AG04449 (cell line): ENCODE measurements at places on chromosomes 2 and 18.
A peak's percentile ranks its signal among the peaks of the same experiment; 100 is the strongest.

DNA sequence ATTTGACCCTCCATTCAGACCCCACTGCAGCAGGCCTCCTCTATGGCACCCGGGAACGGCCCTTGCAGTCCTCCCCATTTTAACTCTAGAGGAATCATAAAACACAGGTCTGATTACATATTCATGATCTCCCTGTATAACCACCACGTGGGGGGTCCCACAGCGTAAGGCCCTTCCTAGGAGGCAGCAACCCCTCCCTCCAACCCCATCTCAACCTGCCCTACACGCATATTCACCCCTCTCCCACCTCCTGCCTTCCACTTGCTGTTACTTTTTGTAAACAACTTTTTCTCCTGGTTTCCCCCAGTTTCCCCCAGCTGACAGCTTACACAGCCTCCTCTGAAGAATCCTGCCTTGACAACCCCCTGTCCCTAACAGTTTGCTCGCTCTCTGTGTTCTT, 85.1 kb upstream of the FOXI3 start:
- DNase-seq, result no peak

DNA sequence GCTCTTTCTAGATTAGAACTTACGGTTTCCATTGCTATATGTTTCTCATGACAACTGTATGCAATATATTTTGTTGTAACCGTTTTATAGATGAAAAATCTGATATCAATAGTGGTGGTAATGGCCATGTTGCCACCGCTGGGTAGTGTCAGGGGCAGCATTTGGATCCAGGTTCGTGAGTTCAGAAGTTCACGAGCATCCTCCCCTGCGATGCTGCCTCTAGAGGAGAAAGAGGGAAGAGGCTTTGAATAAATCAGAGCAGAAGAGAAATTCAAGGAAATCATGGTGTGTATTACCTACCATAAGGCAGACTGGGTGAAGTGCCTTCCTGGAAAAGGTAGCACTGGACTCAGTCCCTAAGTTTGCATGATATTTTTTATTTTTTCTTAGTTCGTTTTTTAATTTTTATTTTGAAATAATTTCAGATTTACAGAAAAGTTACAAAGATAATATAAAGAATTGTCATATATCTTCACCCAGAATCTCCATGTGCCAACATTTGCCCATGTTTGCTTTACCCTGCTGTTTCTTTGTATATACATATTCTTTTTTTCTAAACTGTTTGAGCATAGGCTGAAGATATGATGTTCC, 3.3 kb upstream of the ZBTB7C start:
- DNase-seq, result no peak

- no peak for DNase-seq
These were observed 16.2 kb downstream of the MRO start for GRCh38 chr18:50803592-50803991.

- no peak for DNase-seq
These were observed 502.1 kb downstream of the PARD3B start for GRCh38 chr2:205047273-205047839.

- DNase-seq, result no peak
These were observed 61.2 kb upstream of the SLC39A10 start for GRCh38 chr2:195595825-195596224.

DNA sequence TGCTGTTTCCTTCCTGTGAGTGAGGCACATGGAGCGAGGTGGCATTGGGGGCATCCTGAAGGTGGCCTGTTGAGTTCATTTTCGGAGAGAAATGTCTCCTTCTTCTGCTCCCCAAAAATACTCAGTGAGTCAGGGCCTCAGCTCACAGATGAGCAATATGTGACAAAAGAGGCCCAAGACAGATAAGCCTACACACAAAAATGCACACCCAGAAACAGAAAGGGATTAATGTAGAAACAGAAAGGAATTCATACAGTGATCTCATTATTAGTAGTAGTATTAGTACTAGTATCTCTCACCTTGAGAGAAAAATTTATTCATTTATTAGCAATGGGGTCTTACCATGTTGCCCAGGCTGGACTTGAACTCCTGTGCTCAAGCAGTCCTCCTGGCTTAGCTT, 5.1 kb downstream of the GPR75 start:
- no peak for DNase-seq

DNA sequence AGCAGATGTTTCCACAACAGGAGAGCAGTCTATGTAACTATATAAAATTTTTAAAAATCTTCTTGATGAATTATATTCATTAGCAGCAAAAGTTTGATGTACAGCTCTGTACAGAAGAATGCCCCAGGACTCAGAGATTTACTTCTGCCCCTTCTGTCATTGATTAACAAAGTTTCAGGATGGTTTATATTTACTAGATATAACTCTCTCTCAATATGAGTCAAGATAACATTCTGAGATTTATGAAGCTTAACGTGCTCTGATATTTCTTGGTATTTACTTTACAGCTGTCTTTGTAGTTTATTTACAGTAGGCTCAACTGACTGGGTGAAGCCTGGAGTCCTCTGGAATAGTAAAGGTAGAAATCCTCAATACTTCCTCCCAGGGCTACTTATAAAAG, 93.6 kb upstream of the HNMT start:
- DNase-seq, result no peak

- DNase-seq, result peak; percentile 94
These were observed 261.1 kb upstream of the RASGRP3 start for GRCh38 chr2:33215299-33215698.

GRCh38 chr2:53690876-53691275, 76.7 kb upstream of the CHAC2 start:
- no peak for DNase-seq

GRCh38 chr2:42835577-42836371, 43.4 kb upstream of the HAAO start:
- DNase-seq, result peak; percentile 94

GRCh38 chr2:182167882-182168281, 182.2 kb downstream of the PPP1R1C start:
- no peak for DNase-seq

GRCh38 chr2:169512525-169512924, 3.0 kb downstream of the KLHL41 start:
- no peak for DNase-seq

DNA sequence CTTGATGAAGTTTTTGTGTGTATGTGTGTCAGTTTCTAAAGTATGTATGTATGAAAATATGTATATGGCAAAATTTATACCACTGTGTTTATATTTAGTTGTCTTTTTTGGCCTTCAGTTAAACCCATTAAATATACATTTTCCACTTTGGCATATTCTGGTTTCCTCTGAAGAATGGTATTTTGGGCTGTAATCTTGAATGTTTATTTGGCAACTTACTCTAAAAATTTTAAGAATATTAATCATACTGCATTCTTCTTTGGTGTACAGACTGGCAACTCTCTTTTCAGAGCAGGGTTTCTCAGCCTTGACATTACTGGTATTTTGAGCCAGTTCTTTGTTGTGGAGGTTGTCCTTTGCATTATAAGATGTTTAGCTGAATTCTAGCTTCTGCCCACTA, 27.9 kb upstream of the CCBE1 start:
- no peak for DNase-seq

GRCh38 chr2:196511258-196512168, 128.0 kb upstream of the CCDC150 start:
- no peak for DNase-seq

DNA sequence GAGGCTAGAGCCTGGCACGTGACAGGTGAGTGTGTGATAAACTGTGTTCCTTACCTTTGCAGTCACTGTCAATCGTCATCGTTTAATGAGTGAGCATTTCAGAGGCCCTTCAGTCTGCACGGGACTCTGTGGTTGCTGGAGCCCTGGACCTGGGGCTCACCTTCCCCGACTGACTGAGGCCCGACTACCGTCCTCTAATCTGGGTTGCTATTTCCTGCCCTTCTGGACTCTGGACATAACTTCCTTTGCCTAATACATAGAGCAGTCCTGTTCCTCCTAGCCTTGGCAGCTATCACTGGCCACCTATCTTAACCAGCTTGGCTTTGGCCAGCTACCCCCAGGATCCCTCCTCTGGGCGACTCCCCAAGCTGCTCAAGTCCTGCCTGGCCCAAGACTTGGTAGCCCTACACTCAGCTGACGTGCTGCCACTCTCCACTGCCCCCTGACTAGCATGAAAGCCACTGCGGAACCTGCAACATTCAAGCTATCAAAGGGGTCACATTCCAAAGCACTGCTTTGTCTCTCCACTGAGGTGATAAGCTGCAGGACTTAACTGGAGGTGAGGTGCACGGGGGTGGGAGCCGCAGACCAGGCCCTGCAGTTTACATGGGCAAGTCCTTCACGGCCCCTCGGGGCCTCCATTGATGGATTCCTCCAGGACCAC, 11.1 kb upstream of the RAB17 start:
- no peak for DNase-seq

DNA sequence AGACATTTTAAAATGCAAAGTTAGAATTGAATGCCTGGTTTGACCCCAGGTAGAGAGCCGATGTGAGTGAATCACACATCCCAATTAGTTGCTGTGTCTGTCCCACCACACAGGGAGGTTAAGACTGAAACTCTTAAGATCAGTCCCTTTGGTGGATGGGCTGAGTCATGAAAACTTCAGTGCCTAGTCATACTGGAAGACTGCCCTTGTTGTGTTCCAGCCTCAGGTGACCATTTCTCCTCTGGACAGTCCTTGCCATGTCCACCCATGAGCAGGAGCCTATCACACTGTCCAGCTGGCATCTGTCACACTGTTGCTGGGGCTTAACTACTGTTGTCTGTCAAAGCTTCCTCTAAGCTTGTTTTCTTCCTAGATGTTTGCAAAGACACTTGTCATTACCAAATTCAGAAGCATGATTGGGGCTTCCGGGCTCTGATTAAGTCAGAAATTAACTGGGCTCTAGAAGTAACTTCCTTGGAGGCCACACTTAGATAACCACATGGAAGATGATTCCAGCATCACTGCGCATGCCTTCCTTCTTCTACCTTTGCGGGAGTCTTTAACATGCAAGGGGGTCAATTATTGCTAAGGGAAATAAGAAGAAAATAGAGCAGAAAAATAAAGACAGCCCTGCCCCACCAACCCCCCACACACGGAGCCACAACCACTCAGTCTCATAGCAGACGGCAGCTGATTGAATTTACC, 21.3 kb downstream of the CYRIA start:
- no peak for DNase-seq

GRCh38 chr18:76398896-76399612, 96.0 kb downstream of the ZNF516 start:
- DNase-seq, result peak; percentile 24

GRCh38 chr2:15908371-15908770, 32.0 kb upstream of the MYCN start:
- no peak for DNase-seq

DNA sequence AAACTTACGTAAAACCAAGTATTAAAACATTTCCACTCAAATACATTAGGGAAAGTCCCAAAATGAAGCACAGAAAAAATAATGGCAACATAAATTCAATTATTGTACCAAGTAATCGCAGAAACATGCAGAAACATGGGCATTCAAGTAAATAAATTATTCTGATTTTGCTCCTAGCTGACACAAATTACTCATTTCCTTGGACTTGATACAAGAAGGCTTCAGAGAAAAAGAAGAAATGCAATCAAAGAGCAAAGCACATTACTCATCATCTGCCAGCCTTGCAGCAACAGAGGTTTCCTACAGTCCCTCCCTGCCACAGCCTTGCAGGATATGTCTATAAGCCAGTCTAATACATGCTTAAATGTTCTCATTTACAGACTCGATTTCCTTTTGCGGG, 439.8 kb upstream of the LYPD1 start:
- DNase-seq, result peak; percentile 65

DNA sequence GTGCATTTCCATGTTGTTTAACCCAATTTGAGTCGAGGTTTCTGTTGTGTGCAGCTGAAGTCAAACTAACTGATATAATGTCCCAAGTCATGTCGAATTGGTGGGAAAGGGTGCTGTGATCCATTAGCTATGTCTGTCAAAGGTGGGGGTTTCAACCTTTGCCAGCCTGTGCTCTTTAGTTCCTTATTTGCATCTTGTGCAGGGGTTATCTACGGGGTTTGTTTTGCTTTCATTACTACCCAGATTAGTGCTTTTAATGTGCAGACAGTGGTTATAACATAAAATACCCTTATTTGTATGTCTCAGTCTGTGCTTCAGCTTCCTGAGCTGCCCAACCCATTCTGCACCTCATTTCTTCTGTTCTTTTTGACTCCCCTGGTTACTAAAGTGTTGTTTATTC, 271.9 kb upstream of the CXCR4 start:
- no peak for DNase-seq

GRCh38 chr18:47244086-47244485, 7.4 kb downstream of the SKOR2 start:
- DNase-seq, result no peak

- DNase-seq, result no peak
These were observed 63.2 kb downstream of the ASB1 start for GRCh38 chr2:238489896-238490295.

DNA sequence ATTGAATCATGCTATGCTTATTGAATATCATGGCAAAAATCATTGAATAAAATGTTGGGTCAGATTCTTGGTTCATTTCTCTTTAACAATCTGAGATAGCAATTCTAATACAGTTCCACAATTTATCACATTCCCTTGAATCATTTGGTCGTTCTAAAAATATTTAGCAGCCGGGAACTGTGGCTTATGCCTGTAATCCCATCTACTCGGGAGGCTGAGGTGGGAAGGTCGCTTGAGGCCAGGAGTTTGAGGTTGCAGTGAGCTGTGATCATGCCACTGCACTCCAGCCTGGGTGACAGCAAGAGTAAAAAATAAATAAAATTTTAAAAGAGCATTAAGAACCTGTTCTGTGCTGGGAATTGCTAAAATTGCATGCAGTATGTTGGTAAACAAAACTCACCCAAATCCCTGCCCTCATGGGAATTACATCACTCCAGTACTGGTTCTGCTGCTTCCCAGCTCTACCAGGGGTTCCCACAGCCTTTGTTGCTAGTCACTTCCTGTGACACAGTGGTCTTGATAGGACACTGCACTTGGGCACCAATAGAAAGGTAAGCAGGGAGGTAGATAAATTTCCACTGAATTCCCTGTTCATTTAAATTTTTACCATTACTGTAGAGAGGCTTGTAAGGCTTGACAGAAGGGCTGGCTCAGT, 200.4 kb downstream of the CTNNA2 start:
- no peak for DNase-seq

GRCh38 chr2:173749315-173749714, 215.9 kb downstream of the SP3 start:
- DNase-seq, result no peak

DNA sequence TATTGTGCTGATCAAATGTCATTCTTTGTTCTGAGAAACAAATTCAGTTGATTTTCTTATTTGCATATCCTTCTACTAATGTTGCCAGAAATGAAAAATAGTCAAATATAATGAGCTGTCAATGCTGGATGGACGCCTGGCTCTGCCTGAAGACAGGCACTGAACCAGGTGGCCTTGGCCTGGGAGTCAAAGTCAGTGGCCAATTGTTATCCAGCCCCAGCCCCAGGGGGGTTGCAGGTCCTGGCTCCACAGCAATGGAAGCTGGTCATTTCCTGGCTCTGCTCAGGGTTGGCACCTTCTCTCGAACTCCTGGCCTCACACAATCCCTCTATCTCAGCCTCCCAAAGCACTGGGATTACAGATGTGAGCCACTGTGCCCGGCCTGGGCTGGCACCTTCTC, 176.8 kb upstream of the GLI2 start:
- no peak for DNase-seq

- no peak for DNase-seq
These were observed 15.4 kb upstream of the RMC1 start for GRCh38 chr18:23487738-23488570.
